Nucleus accumbens (tissue), 56 donors: ENCODE measurements at places on chromosomes 11 and 22.

DNA sequence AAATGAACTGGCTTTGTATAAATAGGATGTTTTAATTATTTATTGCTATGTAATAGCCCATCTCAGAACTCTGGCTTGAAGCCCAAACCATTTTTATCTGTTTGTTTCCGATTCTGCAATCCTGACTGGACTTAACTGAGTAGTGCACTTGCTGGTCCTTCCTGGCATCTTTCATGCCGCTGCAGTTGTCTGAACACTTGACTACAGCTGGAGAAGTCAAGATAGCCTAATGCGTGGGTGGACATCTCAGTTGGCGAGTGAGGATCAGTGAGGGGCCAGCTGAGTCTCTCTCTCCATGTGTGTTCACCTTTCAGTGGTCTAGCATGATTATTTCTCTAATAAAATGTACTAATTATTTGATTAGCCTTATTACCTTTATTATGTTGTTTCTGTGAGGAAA is 105.8 kb downstream of the PRMT3 start:
- no peak for DNase-seq

GRCh38 chr11:97622795-97623194 is 1233.0 kb downstream of the JRKL start:
- no peak for DNase-seq

DNA sequence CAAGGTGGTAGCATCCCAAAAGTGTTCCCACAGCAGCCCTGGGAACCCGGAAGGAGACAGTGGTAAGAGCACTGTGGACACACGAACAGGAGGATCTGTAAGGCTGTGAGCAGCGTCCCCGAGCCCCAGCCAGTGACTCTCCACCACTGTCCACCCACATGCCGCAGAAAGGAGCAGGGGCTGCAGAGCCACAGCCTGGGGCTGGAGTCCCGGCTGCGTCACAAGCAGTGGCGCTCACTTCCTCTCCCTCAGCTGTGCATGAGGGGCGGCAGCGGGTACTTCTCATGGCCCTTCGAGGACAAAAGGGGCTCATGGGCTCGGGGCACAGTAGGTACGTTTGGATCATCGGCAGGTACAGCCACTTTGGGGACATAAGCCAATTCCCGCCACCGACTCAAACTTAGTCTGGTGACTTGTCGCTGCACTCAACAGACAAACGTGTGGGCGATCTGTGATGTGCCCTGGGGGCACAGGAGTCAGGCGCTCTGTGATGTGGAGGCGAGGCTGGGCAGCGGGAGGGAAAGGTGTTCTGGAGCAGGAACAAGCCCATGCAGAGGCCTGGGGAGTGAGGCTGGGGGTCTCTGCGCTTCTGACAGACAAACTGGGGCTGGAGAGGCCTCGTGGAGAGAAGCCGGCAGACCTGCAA is 68.5 kb downstream of the SCUBE1 start:
- DNase-seq = no peak

DNA sequence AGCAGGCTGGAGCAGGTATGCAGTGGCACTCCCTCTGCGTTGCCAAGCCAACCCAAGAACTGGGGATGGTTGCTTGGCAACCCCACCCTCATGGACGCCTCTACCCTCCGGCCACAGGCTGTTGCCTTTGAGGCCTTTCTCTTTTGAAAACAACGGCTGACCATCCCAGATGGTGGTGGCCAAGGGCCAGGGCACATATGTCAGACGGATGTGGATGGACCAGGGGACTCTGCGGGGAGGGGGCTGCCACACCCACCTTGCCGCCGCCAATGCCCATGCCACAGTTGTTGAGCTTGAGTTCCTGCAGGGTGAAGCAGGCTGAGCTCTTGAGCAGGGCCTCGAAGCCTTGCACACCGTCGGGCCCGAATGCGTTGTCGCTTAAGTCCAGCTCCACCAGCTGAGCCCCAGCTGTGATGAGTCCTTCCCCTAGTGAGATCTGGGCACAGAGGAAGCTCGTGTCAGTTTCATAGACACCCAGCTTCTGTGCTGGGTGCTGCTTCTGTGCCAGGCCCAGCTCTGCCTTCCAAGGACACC is 21.5 kb downstream of the RANGAP1 start:
- DNase-seq = peak; percentile 91

DNA sequence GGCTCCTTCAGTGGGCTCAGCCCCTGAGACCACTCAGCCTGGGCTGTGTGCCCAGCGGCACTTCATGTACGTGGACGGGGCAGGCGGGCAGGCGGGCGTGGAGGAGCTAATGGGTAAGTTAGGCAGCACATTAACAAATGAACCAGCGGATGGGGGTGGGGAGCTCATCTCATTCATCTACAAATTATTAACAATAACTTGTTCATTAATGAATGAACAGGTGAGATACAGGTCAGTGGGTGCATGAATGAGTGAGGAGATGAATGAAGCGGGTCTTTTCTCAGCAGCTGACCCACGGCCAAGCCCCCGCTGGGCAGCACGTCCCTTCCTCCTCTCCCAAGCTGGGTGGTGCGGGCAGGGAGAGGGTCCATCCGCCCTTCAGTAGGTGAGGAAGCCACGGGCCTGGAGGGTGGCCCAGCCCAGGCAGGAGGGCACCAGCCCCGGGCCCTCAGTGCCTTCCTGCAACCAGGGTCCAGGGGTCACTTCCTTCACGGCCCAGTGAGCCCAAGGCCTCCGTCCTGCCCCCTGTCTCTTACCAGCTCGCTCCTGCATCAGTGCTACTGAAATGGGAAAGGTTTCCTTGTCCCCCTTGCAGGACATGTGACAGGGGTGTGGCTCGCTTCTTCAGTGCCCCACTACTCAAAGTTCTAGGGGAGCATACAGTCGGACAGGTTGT is 60.5 kb upstream of the KCNQ1OT1 start:
- no peak for DNase-seq

- DNase-seq = no peak
Observed at GRCh38 chr11:129434641-129435498, 59.2 kb downstream of the BARX2 start.

- DNase-seq = no peak
Observed at GRCh38 chr11:124725719-124726105, 14.0 kb upstream of the NRGN start.

GRCh38 chr11:12165237-12165875 is 55.0 kb downstream of the MICAL2 start:
- no peak for DNase-seq

- no peak for DNase-seq
Observed at GRCh38 chr11:8740129-8740528, 57.5 kb downstream of the RPL27A start.

DNA sequence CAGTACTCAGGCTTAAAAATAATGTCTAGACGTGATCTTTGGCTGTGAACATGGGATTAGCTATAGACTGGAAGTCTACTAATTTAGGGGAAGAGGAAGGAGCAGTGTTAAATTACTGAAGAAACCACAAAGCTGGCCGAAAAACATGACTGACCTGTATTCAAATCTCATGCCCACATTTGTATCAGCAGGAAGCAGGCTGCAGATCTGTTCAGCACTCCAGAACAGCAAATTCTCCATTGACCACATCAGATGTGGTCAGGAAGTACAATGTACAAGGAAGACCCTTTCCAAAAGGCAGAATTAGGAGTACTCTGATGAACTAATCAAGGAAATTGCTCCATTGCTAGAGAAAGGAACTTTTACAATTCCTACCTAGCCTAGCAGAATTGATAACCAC is 31.7 kb downstream of the DCDC1 start:
- DNase-seq = no peak
